ENCODE measurements at places on chromosomes 16 and 17.

GRCh38 chr16:75236736-75237397 lies 14.6 kb downstream of the BCAR1 start:
- DNase-seq, result no peak

GRCh38 chr17:27354491-27355081 lies 60.7 kb downstream of the WSB1 start:
- peak; percentile 51 for DNase-seq

DNA sequence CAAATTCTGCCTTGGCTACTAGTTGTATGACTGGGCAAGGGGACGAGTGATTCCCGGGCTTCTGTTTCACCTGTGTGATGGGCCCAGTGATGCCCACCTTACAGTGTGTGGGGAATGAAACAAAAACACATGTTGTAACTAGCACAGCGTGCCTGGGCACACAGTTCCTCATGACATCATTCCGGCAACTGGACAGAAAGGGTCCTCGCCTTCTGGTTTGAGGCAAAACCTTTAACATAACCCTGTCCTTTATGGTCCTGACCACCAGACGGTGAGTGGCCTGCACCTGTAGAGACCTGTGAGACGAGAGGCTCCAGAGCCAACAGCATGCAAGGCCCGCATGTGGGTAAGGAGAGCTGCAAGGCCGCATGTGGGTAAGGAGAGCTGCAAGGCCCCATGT lies 7.7 kb upstream of the SLC38A8 start:
- DNase-seq, result no peak

DNA sequence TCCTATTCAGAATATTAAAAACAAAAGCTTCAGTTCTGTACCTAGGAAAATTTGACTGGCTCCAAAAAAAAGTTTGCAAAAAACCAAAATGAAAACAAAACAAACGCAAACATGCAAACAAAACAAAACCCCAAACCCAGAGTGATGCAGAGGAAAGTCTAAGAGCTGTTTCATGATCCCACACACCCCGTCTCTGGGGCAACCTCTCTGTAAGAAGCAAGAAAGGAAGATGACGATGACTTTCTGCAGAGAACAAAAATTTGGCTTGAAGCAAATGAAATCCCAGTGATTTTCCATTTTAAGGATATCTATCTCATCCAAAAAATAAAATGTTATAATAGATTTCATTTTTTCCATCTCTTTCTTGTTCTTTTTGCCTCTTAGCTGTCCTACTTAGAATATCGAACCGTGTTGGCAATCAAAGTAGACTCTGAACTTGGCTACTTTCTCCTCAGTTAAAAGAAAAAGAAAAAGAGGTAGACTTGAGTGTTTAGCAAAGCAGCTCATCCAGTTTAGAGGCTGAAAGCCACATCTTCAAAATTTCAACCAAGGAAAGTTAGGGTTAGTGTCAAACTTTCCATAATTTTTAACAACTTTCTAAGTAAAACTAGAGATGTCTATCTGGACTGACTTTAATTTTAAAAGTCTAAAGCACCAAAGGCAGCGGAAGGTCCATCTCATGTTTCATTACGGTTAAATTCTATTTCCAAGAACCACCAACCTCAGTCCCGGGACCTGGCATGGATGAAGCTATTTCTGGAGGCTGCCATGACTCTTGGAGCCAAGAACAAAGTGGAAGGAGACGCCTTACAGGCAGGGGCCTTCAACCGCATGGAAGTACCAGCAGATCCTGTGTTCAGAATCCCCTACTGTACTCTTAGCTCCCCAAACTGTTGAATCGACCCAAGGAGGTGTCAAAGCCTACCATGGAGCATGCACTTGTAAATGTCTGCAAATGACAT lies 180.8 kb downstream of the XYLT1 start:
- no peak for DNase-seq

- peak; percentile 29 for DNase-seq
Observed at GRCh38 chr17:59004338-59005111, 102.2 kb downstream of the TRIM37 start.

DNA sequence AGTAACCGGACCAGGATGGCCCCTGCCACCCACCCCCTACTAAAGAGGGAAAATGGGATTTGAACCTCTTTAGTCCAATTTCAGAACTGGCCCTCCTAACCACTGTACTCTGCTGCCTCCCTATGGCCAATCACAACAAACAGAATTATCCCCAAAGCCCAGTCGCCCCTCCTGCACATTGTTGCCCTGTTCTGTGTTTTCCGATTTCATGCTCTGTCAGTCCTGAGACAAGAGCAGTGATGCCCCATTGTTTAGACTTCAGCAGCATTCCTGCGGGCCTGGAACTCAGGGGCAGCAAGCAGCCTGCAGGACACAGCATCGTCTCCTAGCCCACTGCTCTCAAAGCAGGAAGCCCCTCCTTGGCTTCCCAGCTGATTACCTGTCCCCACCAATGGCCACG lies 20.5 kb upstream of the KLHL11 start:
- DNase-seq, result no peak

- DNase-seq, result no peak
Observed at GRCh38 chr16:72961115-72961832, 86.7 kb downstream of the ZFHX3 start.

DNA sequence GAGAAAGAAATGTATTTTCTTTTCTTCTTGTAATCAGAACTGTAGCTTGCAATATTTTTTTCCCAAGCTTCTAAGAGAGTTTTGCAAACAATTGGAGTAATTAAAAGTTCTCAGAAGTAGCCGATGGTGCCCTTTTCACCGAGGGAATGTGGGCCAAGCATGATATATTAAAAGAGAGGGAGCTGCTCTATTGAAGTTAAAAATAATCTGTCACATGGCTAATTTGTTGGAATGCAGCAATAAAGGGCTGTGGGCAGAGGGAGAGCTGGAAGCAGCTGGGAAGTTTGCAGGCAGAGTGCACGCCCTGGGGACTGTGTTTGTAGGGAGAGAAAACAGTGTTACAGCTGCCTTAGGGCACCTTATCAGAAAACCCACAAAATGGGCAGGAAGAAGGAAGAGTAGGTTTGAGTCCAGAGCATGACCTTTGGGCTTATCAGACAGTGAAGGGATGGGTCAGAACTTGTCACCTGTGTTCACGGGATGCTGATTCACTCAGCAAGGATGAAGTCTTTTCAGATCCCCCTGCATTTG lies 18.5 kb upstream of the TERF2 start:
- DNase-seq, result peak; percentile 62

DNA sequence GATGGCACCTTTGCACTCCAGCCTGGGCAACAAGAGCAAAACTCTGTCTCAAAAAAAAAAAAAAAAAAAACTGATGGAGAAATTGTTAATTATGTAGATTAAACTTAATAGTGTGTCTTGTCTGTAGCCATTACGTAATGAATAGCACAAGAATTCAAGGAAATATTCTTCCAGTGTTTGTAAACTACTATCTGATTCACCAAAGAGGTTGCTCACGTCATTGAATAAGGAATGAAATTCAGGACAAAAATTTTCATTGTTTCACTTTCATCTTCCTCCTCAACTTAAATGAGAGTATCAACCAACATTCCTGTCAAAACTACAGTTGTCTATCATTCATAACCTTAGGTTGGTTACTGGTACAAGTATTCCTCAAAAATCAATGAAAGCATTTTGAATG lies 30.7 kb upstream of the MYO18A start:
- DNase-seq, result peak; percentile 54

DNA sequence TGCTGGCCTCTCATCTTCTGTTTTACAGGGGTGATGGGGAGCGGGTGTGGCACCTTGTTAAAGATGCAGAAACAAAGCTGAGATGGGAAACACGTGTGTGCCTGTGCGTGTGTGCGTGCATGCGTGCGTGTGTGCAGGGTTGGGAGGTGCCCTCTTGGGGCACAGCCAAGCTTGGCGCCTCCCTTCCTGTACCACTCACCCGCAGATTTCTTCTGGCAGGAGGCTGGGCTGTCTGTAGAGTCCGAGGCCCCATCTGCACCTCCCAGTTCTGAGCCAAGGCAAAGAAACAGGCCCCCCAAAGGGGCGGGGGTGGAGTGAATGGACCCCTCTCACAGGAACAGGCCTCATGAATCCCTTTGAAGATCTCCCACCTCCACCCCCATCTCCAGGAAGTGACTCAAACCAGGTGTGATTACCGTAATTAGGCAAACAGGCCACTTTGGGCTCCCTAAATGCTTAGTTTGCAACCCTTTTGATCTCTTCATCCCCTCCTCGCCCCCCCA lies 20.9 kb downstream of the TNS4 start:
- peak; percentile 63 for DNase-seq

- DNase-seq, result peak; percentile 18
Observed at GRCh38 chr17:18004345-18004744, 31.7 kb downstream of the DRC3 start.

DNA sequence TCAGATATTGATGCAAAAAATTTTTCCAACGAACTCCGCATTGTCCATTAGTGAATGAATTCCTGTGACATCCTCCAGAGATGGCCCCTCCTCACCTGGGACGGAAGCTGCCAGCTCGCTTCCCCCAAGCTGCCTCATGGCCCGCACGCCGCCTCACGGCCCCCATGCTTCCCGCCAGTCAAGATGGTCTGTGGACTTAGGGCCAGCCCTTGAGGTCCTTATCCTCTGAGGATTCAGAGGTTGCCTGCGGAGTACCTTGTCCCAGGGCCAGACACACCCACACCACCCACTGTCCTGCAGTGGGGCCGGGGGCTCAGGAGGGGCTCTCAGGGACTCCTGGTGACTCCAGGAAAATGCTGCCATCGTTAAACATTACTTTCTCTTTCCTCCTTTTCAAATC lies 73.6 kb downstream of the SEC14L1 start:
- no peak for DNase-seq

- DNase-seq, result no peak
Observed at GRCh38 chr16:85851034-85851785, 47.8 kb upstream of the IRF8 start.

DNA sequence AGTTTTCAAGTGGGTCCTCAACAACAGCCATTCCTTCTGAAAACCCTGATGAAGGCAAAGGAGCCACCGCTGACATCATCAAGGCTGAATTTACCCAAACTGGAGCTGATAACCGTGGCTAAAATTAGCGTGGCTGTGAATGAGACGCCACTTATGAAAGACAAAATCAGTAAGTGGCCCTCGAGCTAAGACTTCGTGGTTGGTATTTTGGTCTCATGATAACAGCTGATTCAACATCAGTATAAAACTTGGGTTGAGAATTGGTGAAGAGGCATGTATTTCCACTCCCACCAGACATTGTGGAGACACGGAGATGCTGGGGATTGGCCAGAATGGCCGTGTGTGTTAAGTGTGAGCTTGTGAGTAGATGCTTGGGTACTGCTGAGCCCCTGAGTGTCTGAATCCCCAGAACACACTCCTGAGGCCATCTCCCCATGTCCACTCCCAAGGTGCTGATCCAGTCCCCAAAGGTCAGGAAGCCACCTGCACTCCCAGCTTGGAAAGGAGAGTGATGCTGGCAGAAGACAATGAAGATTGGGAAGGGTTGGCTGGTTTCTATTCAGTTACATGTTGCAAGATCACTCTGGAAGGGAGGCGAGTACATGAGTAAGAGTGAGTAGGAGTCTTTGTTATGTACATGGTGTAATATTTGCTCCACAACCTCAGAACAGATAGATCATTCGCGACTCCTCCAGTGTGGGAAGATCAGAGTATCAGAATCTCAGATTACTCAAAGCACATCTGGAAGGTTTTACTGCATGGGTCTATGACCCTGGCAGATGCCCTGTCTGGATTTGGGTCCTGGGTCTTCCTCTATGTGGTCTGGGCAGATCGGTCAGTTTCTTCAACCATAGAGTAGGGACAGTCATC lies 207.7 kb downstream of the HS3ST3A1 start:
- peak; percentile 89 for DNase-seq

DNA sequence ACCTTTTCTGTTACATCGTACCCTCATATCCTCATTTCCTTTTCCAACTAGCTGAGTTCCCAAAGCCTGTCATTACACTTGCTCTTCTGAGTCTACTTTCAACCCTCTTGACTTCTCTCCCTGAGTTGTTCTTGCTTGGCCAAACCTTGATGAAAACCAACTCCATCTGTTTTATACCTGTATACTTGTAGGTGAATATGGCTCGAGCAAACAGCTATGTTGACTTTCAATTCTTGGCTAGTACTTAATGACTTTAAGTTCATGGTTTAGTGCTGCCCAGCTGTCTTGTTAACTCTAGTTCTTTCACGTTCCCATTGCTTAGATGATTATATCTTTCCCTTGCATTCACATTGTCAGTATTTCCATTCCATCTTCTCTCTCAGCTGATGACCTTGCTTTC lies 14.8 kb downstream of the TANC2 start:
- DNase-seq, result no peak

DNA sequence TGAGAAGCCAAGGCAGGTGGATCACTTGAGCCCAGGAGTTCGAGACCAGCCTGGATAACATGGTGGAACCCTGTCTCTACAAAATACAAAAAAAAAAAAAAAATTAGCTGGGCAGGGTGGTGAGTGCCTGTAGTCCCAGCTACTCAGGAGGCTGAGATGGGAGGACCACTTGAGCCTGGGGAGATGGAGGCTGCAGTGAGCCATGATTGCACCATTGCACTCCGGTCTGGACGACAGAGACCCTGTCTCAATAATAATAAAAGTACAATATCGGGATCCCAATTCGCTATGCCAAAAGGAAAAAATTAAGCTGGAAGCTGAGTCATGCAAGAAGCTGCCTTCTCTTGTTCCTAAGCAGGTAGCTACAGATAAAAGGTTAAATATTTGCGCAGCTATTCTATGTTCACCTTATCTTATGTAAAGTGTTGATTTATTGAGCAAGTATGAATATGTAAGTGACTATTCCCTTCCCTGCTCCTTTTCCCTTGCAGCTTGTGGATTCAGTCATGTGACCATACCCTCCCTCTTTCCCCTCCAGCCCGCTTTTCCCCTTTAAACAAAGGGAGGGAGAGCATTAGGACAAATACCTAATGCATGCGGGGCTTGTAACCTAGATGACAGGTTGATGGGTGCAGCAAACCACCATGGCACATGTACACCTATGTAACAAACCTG lies 112.0 kb downstream of the LITAF start:
- no peak for DNase-seq

DNA sequence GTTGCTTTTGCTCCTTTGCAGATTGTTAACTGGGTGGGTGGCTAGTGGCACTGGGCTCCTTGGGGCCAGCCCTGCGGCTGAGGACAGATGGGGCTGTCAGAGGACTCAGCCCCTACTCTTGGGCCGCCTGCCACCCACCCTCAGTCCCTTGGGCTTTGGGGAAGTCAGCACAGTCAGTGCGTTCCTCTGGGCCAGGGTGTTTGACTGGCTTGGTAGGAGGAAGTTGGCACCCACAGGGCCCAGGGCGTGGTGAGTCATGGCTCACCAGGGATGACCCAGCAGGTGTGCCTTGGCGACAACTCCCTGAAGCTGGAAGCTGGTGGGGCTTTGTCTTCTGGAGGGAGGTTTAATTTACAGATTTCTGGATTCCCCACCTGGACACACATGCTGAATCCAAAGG lies 32.4 kb downstream of the HAPSTR1 start:
- DNase-seq, result peak; percentile 52

- no peak for DNase-seq
Observed at GRCh38 chr16:21608639-21609328, 9.4 kb downstream of the METTL9 start.
